ENCODE measurements at places on chromosomes 3 and 15.

GRCh38 chr3:160501325-160501724 is 51.7 kb upstream of the TRIM59 start:
- no peak for DNase-seq

GRCh38 chr3:99907959-99908544 is 90.4 kb downstream of the CMSS1 start:
- DNase-seq = no peak

- DNase-seq = no peak
Observed at GRCh38 chr3:52350981-52351761, 35.1 kb downstream of the DNAH1 start.

DNA sequence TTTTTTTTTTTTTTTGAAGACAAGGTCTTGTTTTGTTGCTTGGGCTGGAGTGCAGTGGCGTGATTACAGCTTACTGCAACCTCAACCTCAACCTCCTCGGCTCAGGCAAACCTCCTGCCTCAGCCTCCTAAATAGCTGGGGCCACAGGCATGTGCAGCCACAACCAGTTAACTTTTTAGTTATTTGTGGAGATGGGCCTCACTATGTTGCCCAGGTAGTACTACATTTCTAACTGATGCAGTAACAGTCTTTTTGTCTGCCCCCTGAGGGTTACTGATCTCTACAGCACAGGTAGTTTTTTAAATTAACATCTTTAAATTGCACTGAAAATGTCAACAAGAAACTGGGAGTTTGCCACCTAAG is 3.4 kb upstream of the LMLN start:
- no peak for DNase-seq

DNA sequence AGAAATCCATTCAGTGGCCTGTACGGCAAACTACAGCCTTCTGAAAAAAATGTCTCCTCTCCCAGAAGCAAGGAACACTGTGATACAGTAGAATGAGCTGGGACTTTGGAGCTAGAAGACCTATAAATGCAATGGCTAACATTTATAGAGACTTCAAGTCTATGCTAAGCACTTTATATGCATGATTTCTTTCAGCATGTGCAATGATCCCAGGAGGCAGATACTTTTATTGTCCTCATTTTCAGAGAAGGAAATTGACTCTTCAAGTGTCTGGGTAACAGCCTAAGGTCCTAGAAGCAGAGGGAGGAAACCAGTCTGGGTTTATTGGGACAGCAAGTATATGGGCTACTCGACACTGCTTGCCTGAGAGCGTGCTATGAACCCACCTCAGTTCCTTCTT is 140.9 kb downstream of the ALDH1A2 start:
- DNase-seq = no peak

GRCh38 chr3:197545101-197545500 is 10.7 kb downstream of the BDH1 start:
- DNase-seq = no peak
